Activated CD4-positive, alpha-beta memory T cell treated with anti-CD3 and anti-CD28 coated beads for 36 hours (primary cell): ENCODE measurements at places on chromosomes 2 and 18.

DNA sequence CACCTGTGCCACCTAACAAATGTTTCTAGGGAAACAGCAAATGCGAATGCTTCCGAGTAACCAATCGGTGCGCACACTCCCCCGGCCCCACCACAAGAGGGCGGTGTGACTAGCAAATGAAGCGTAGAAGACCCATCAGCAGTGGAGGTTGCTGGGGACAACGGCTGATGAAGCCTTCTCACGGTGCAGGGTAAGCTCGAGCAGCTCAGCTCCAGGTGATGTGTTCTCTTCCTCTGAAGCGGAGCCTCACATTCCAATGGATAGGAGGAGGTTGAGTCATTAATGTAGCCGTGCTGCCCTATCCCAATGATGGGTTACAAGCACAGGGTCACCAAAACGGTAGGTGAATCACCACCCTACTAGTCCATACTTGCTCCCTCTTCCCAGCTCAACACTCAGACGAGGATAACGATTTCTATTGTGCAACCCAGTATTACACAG, 127.6 kb upstream of the TWIST2 start:
- peak; percentile 64 for DNase-seq

DNA sequence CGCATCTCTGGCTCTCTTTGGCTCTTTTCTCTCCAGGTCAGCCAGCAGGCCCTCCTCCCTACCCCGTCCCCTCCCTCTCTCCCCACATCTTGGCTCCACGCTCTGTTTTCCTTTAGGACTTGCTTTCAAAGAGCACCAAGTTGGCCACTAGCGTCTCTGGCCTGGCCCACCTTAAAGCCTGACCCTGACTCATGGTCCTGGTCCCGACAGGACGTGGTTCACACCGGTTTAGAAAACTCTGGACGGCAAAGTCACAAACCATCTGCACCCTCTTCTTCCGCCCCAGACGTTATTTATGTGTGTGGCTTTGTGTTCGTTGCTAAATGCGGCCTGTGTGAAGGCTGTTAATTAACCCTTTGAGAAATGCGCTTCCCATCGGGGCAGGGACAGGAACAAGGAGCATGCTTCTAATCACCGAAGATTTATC, 169.0 kb upstream of the HAAO start:
- DNase-seq, result no peak

GRCh38 chr2:41963661-41964525, 83.9 kb upstream of the PKDCC start:
- DNase-seq, result no peak

GRCh38 chr2:78779761-78780160, 245.7 kb upstream of the REG3G start:
- DNase-seq, result no peak

DNA sequence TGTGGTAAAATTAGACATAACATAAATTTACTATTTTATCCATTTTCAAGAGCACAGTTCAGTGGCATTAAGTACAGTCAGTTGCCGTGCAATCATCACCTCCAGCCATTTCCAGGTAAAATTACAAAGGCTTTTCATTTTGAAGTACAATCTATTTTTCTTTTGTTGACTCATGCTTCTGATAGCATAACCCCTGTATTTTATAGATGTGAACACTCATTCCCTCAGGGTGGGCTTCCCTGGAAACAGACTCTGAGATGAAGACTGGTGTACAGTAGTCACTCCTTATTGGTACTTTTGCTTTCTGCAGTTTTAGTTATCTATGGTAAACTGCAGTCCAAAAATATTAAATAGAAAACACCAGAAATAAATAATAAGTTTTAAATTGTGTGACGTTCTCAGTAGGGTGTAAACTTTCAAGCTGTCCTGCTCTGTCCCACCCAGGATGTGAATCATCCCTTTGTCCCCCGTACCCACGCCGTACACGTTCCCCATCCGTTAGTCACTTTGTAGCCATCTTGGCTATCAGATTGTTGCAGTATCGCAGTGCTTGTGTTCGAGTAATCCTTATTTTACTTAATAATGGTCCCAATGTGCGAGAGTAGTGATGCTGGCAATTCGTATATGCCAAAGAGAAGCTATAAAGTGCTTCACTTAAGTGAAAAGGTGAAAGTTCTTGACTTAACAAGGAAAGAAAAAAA, 41.1 kb upstream of the NAB1 start:
- no peak for DNase-seq
